ENCODE measurements at places on chromosomes 4 and X. TPM values are rescaled to one million over a fixed set of nuclear protein-coding genes. Genes with fewer than 3 reads are reported as not detected.

GRCh38 chrX:32448945-32449344 lies 762.4 kb downstream of the DMD start:
- no peak overlapping the region for H3K4me3 ChIP-seq
- DNase-seq = no peak
- H3K27ac ChIP-seq = no peak overlapping the region

- H3K27ac ChIP-seq = no peak overlapping the region
- no peaks in the 10 kb centered on the region for H3K4me1 ChIP-seq
- no peaks in the 10 kb centered on the region for H3K27me3 ChIP-seq
- no peak overlapping the region for H3K4me3 ChIP-seq
- no peak for DNase-seq
Observed at GRCh38 chr4:13190093-13190721, 293.9 kb downstream of the RAB28 start.

GRCh38 chr4:101198682-101199339 lies 148.5 kb downstream of the PPP3CA start:
- H3K27me3 ChIP-seq = no peaks in the 10 kb centered on the region
- no peaks in the 10 kb centered on the region for H3K36me3 ChIP-seq
- H3K4me3 ChIP-seq = no peak overlapping the region
- H3K27ac ChIP-seq = no peak overlapping the region

KIF4A gene
- polyA plus RNA-seq = 0.13 TPM

DNA sequence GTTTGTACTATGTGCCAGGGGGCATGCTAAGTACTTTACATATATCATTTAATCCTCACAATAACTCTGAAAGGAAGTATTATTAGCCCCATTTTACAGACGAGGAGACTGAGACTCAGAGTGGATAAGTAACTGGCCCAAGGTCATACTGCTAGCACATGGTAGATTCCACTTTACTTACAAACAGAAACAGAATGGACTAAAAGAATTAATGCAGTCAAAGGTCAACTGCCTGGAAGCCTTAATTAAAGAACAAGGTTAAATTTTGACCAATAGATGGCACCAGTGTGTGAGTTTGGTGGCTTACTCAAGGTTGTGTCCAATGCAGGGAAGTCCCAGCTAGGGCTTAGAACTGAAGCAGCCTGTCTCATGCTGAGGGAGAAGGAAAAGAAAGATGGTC lies 4.7 kb downstream of the RIPPLY1 start:
- peaks cover 2% of the 10 kb centered on the region for H3K27me3 ChIP-seq
- H3K4me1 ChIP-seq = no peaks in the 10 kb centered on the region
- no peak overlapping the region for H3K4me3 ChIP-seq
- H3K27ac ChIP-seq = no peak overlapping the region

GIMD1 gene
- polyA plus RNA-seq = not detected
